IPS-NIHi11 (cell line): ENCODE measurements at places on chromosomes 12 and 14.

GRCh38 chr14:61332658-61333029 is 11.3 kb downstream of the PRKCH start:
- no peak for DNase-seq

GRCh38 chr12:69509308-69509736 is 39.1 kb downstream of the FRS2 start:
- DNase-seq: no peak

DNA sequence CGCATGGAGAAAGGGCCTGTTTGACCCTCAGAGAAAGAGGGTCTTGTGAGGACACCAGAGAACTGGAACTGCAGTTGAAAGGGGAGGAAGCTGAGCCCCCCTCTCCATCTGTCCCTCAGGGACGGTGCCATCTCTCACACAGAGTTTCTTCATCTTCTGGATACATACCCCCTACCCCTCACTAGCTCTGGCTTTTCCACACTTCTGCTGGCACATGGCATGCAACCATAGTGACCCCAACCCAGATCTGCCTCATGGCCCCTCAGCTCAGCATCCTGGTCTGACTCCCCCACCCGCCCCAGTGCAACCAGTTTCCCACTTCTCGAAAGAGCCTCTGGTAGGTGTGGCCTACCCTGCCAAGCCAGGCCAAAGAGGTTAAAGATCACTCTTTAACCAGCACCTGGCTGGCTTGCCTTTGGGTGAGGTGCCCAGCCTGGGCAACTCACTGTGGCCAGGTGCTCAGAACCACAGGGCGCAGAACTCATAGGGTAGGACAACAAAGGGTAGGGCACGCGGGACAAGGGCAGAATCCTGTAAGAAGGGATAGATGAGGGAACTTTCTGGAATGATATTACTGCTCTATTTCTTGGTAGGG is 25.8 kb downstream of the GALNT16 start:
- no peak for DNase-seq

DNA sequence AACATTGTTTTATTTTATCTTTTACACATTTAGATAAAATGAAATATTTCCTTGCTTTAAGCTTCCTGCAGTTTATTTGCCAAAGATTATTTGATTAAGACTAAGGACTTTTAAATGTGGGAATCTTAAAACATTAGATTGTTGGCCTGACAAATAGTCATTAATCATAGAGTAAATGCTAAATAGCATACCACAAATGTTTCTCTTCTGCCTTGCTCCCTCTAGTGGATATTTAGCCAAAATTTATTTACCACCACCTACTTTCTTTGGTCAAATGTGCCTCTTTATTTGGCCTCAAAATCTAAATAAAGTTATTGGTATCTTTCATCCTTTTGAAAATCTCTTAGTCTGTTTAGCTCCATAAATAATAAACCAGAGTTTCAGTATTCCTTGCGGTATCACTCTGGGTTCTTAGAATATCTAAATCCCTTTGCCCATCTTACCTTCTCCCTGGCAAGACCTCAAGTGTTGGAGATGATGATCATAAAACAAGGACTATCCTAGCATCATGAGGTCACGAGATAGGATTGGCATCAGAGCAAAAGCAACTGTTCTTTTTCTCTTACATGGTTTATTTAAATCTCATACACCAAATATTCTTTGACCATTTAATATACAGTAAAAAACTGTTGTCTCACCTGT is 150.6 kb upstream of the AEBP2 start:
- peak; percentile 51 for DNase-seq

DNA sequence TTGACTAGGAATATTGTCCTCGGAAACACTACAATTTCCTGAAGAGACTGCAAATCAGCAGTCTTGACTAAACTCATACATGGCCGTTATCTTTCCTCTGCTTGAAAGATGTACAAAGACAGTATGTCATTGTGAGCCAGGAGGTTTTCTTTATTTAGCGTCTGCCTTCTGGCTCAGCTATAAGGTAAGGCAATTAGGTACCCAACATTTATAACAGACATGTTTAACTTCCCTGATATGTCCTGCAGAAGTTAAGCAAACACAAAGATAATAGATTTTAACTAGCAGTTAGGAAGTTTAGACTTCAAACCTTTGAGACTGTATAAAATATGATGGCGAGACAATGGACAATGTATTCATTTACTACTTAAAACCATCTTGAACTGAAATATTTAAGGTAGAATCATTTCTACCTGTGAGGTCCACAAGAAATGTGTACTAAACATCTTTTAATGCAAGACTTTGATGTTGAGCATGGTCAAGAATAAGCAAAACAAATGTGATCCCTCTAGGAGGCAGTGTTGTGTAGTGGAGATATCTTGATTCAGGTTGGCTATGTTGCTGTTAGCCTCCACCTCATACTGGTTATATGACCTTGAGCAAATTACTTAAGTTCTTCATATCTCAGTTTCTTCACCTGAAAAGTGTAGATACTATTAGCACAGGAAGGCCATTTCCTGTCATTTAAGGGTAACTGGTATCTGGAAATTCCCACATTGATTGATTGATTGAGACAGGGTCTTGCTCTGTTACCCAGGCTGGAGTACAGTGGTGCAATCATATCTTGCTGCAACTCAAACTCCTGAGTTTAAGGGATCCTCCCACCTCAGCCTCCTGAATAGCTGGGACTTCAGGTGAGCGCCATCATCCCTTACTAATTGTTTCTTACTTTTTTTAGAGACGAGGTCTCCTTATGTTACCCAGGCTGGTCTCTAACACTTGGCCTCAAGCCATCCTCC is 96.3 kb upstream of the EEA1 start:
- DNase-seq: peak; percentile 36
